Esophagus muscularis mucosa (tissue), 4 donors: ENCODE measurements at places on chromosomes 12 and 14. TPM values are rescaled to one million over a fixed set of nuclear protein-coding genes. Genes with fewer than 3 reads are reported as not detected.

Gene SLC7A8
- 23.5 TPM for total RNA-seq

Gene DCAF4
- 18.7 TPM for total RNA-seq

Gene TAS2R19
- total RNA-seq, result 1.8 TPM

Gene XPOT
- 24.5 TPM for total RNA-seq

Gene FAM222A
- total RNA-seq, result 3.2 TPM

Gene NOVA1
- 14.9 TPM for total RNA-seq

Gene PAH
- total RNA-seq, result not detected

Gene CLMN
- total RNA-seq, result 10.0 TPM

Gene CPNE6
- 0.26 TPM for total RNA-seq

Gene CCDC77
- 5.4 TPM for total RNA-seq

Gene ANO4
- total RNA-seq, result not detected

Gene ZFYVE26
- total RNA-seq, result 18.3 TPM

Gene MRPS35
- total RNA-seq, result 35.9 TPM

DNA sequence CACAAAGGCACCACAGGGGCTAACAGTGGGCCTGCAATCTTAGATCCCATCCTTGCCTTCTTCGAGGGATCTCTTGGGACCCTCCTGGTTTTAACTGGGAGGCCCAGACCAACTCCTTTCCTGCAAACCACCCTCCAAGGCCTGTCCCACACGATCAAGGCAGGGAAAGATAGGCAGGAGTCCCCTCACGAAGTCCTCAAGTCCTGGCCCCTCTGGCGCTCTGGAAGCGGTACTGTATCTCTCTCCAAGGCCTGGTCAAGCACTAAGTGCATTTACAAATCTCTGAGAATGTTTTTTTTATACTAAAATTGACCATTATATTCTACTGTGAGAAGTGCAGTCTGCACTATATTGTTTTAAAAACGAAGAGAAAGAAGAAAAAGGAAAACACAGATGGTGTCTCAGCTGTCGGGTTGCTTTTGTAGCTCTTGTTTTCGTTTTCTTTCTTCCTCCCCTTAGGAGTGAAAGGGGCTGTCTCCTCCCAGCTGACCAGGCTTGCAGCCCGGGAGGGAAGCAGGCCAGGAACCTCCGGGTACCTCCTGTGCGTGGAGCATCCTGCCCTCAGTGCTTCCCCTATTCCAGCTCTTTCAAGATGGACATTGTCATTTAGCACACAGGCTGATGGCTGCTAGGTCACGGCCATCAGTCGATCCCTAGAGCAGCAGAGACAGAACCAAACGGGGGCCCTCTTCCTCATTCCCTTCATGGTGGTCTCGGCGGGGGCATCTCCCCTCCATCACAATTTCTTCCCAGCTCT, 56.7 kb downstream of the FAM222A start:
- no peak overlapping the region for H3K27ac ChIP-seq
- H3K36me3 ChIP-seq, result peaks cover 10% of the 10 kb centered on the region
- H3K27me3 ChIP-seq, result no peaks in the 10 kb centered on the region
- DNase-seq, result no peak

- DNase-seq, result no peak
- no peak overlapping the region for H3K27ac ChIP-seq
- no peaks in the 10 kb centered on the region for H3K27me3 ChIP-seq
- no peaks in the 10 kb centered on the region for H3K36me3 ChIP-seq
- H3K4me1 ChIP-seq, result no peaks in the 10 kb centered on the region
- no peak overlapping the region for H3K4me3 ChIP-seq
Measured at GRCh38 chr12:93010461-93010860, 81.4 kb upstream of the EEA1 start.

- no peaks in the 10 kb centered on the region for H3K36me3 ChIP-seq
- DNase-seq, result no peak
- no peak overlapping the region for H3K4me3 ChIP-seq
- no peaks in the 10 kb centered on the region for H3K27me3 ChIP-seq
- peaks cover 11% of the 10 kb centered on the region for H3K4me1 ChIP-seq
Measured at GRCh38 chr12:94721173-94721572, 70.8 kb upstream of the TMCC3 start.

GRCh38 chr14:29144621-29145020, 378.0 kb downstream of the FOXG1 start:
- H3K4me1 ChIP-seq, result no peaks in the 10 kb centered on the region
- no peak for DNase-seq
- no peak overlapping the region for H3K27ac ChIP-seq

GRCh38 chr14:29528889-29529288, 398.8 kb downstream of the PRKD1 start:
- H3K4me1 ChIP-seq, result no peaks in the 10 kb centered on the region
- no peaks in the 10 kb centered on the region for H3K36me3 ChIP-seq
- H3K27me3 ChIP-seq, result no peaks in the 10 kb centered on the region
- DNase-seq, result no peak
- no peak overlapping the region for H3K27ac ChIP-seq
- no peak overlapping the region for H3K4me3 ChIP-seq

GRCh38 chr14:105860615-105861580, 334.5 kb downstream of the TMEM121 start:
- DNase-seq, result no peak
- H3K27me3 ChIP-seq, result peaks cover 28% of the 10 kb centered on the region
- no peaks in the 10 kb centered on the region for H3K36me3 ChIP-seq

- H3K36me3 ChIP-seq, result no peaks in the 10 kb centered on the region
Measured at GRCh38 chr14:20632448-20632830, 9.1 kb downstream of the OR6S1 start.

- peaks cover 18% of the 10 kb centered on the region for H3K4me1 ChIP-seq
- no peaks in the 10 kb centered on the region for H3K27me3 ChIP-seq
- H3K4me3 ChIP-seq, result no peak overlapping the region
- DNase-seq, result no peak
- no peak overlapping the region for H3K27ac ChIP-seq
- no peaks in the 10 kb centered on the region for H3K36me3 ChIP-seq
Measured at GRCh38 chr12:51862947-51863346, 14.4 kb upstream of the FIGNL2 start.

DNA sequence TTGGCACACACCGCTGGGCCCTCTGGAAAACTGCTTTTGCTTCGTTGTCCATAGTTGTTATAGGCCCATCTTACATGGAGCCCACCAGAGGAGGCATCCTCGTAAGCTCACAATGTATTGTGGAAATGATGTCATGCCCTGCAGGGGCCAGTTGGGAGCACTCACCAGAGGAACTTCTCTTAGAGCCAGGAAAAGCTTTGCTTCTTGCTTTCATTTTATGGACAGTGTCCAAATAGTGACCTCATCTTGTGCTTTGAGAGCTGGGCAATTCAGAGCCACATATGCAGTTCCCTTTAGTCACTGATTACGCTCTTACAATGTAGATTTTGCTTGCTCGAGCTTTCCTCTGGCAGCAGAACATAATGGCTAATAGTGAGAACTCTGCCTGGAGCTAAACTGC, 275.6 kb downstream of the AACS start:
- H3K27me3 ChIP-seq, result no peaks in the 10 kb centered on the region
- DNase-seq, result no peak
- no peaks in the 10 kb centered on the region for H3K36me3 ChIP-seq

GRCh38 chr12:18782827-18783226, 44.9 kb downstream of the CAPZA3 start:
- H3K4me1 ChIP-seq, result no peaks in the 10 kb centered on the region
- DNase-seq, result no peak
- no peaks in the 10 kb centered on the region for H3K27me3 ChIP-seq

DNA sequence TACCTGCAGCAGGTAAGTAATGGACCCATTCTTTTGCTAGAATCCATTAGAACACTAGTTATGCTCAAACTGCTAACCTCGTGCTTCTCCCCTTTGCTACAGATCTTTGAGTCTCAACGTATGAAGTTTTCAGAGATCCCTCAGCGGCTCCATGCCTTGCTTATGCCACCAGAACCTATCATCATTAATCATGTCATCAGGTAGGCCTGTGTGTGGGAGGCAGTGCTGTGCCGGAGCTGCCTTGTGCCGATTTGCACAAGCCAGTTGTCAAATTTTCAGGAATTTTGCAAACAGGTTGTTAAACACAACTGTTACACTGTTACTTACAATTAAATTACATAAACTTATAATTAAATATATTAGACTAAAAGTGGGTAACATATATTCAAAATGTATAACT, 5.2 kb downstream of the SMARCD1 start:
- no peak overlapping the region for H3K4me3 ChIP-seq
- peaks cover 9% of the 10 kb centered on the region for H3K4me1 ChIP-seq
- peaks cover 88% of the 10 kb centered on the region for H3K36me3 ChIP-seq
- no peak overlapping the region for H3K27ac ChIP-seq
- DNase-seq, result no peak

DNA sequence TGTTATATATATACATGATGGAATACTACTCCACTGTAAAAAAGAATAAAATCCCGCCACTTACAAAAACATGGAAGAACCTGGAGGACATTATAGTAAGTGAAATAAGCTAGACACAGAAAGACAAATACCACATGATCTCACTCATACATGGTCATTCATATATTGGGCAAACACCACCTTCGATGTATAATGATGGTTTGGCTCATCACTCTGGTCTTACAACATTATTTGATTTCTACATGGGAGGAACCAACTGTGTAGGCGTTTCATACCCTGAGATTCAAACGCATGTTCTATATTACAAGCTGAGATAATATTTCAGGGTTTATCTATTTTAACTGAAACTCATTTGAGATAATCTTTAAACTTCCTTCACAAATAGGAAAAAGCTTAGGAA, 48.3 kb downstream of the ABCD2 start:
- no peaks in the 10 kb centered on the region for H3K27me3 ChIP-seq
- H3K4me3 ChIP-seq, result no peak overlapping the region
- DNase-seq, result no peak
- H3K36me3 ChIP-seq, result no peaks in the 10 kb centered on the region
- no peaks in the 10 kb centered on the region for H3K4me1 ChIP-seq
- no peak overlapping the region for H3K27ac ChIP-seq

DNA sequence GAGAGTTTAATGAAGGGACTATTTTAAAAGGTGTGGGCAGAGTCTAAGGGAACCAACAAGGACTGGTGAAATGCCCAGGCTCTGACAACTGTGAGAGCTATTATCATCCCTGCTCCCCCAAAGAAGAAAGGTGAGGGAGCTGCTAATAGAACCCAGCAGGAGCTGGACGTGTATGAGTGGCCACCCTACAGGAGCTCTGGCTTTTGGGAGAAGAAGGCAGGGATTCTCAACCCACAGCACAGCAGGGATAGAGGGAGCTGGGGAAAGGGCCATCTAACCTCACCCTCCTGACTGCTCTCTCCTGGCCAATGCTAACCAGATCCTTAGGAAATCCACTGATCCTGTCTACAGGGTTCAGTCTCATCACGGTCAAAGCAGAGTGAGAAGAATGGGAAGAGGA, 57.1 kb downstream of the GRIN2B start:
- no peak overlapping the region for H3K27ac ChIP-seq
- DNase-seq, result peak; percentile 82
- H3K4me3 ChIP-seq, result no peak overlapping the region
- H3K36me3 ChIP-seq, result no peaks in the 10 kb centered on the region
- no peaks in the 10 kb centered on the region for H3K4me1 ChIP-seq

- no peaks in the 10 kb centered on the region for H3K36me3 ChIP-seq
- DNase-seq, result no peak
- H3K4me3 ChIP-seq, result no peak overlapping the region
- H3K27ac ChIP-seq, result no peak overlapping the region
- H3K4me1 ChIP-seq, result no peaks in the 10 kb centered on the region
Measured at GRCh38 chr12:57560516-57560915, 10.7 kb downstream of the KIF5A start.

- H3K36me3 ChIP-seq, result no peaks in the 10 kb centered on the region
- H3K27ac ChIP-seq, result no peak overlapping the region
- no peak overlapping the region for H3K4me3 ChIP-seq
Measured at GRCh38 chr12:47941475-47941780, 22.0 kb upstream of the TMEM106C start.

DNA sequence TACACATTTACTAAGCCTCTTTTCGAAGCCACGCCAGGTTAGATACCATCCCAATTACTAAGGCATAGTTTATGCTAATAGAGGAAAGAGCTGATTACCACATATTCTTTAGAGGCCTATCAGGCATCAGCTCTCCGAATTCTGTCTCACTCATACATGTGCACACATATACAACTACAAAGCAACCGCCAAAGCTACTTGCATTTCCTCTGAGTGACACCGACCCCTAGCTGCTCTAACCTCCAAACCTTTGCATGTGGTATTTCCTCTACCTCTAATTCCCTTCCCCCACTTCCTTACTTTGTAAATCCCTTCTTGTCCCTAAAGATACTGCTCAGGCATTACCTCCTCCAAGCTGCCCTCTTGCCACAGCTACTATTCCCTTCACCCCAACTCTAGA, 107.2 kb downstream of the DUSP6 start:
- no peak overlapping the region for H3K27ac ChIP-seq
- H3K4me3 ChIP-seq, result no peak overlapping the region

GRCh38 chr12:89706551-89706950, 2.1 kb downstream of the ATP2B1 start:
- no peak overlapping the region for H3K27ac ChIP-seq
- no peak for DNase-seq
- peak overlapping the region; percentile 93 for H3K4me3 ChIP-seq
- peaks cover 40% of the 10 kb centered on the region for H3K4me1 ChIP-seq
- H3K27me3 ChIP-seq, result no peaks in the 10 kb centered on the region
- H3K36me3 ChIP-seq, result no peaks in the 10 kb centered on the region

GRCh38 chr12:104588047-104588920, 131.5 kb downstream of the CHST11 start:
- no peak overlapping the region for H3K4me3 ChIP-seq
- no peaks in the 10 kb centered on the region for H3K36me3 ChIP-seq
- no peaks in the 10 kb centered on the region for H3K27me3 ChIP-seq

GRCh38 chr12:91662021-91662420, 479.4 kb upstream of the DCN start:
- H3K36me3 ChIP-seq, result no peaks in the 10 kb centered on the region
- no peak overlapping the region for H3K27ac ChIP-seq
- no peaks in the 10 kb centered on the region for H3K27me3 ChIP-seq
- no peak overlapping the region for H3K4me3 ChIP-seq
- H3K4me1 ChIP-seq, result no peaks in the 10 kb centered on the region

GRCh38 chr12:2151391-2151790, 98.6 kb downstream of the CACNA1C start:
- no peaks in the 10 kb centered on the region for H3K36me3 ChIP-seq
- no peaks in the 10 kb centered on the region for H3K27me3 ChIP-seq
- H3K4me1 ChIP-seq, result peaks cover 92% of the 10 kb centered on the region
- no peak for DNase-seq
- H3K4me3 ChIP-seq, result no peak overlapping the region
- H3K27ac ChIP-seq, result peak overlapping the region; percentile 72

GRCh38 chr14:61183196-61183885, 97.8 kb downstream of the TMEM30B start:
- H3K4me1 ChIP-seq, result no peaks in the 10 kb centered on the region
- no peaks in the 10 kb centered on the region for H3K36me3 ChIP-seq
- DNase-seq, result no peak

DNA sequence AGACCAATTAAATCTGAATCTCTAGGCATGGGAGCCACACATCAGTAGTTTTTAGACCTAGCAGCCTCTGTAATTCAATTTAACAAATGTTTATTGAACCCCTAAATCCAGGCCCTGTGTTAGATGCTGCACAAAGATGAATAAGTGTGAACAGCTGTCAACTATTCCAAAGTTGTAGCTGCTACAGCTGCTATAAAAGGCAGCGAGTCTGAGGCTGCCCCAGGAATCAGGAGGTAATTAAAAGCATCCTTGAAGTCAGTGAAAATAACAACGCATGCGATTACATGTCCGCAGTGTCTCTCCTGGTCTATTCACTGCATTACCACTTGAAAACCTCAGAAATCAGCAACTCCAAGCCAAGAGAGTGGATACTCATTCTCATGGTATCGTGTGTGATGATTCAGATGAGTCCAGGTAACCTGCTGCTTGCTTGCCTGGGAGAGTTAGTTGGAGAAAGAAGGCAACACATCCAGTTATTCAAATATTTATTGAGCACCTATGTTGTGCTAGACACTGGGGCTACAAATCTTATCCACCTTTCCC, 34.9 kb upstream of the DDHD1 start:
- no peaks in the 10 kb centered on the region for H3K27me3 ChIP-seq
- DNase-seq, result no peak
- H3K27ac ChIP-seq, result no peak overlapping the region
- peaks cover 10% of the 10 kb centered on the region for H3K4me1 ChIP-seq
- no peak overlapping the region for H3K4me3 ChIP-seq
- H3K36me3 ChIP-seq, result no peaks in the 10 kb centered on the region
